DMS79 treated with DMSO at 0.1 percent for 48 hours (cell line): ENCODE measurements at places on chromosomes 6 and 20.
A peak's percentile ranks its signal among the peaks of the same experiment; 100 is the strongest.

GRCh38 chr6:117653949-117654348 lies 21.3 kb upstream of the NUS1 start:
- DNase-seq = no peak

- no peak for DNase-seq
Measured at GRCh38 chr6:1402868-1403267, 13.5 kb downstream of the FOXF2 start.

- DNase-seq = no peak
Measured at GRCh38 chr6:79455446-79455845, 81.8 kb downstream of the LCA5 start.

DNA sequence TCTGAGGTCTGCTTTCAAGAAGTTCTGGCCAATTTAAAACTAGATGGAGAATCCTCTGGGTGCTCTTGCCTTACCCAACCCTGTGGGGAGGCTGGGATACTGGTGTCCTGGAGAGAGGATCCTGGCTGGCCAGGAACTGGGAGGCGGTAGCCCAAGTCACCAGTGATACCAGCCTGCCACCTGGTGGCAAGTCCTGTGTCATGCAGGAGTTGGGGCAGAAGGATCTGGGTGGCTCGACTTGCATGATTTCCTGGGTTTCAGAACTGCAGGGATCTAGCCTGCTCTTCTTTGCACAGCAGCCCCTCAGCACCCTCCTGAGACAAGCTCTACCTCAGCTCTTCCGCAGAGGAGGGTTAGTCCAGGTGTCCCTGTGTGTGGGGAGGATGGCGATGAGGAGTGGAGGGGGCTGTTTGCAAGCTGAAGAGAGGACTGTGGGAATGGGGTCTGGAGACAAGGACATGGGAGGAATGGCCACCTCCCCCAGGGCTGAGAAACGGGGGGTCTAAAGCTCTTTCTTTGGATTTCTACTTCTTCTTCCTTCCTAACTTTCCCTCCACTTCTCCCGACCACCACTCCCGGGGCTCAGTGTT lies 4.2 kb downstream of the KCNK17 start:
- peak; percentile 74 for DNase-seq

DNA sequence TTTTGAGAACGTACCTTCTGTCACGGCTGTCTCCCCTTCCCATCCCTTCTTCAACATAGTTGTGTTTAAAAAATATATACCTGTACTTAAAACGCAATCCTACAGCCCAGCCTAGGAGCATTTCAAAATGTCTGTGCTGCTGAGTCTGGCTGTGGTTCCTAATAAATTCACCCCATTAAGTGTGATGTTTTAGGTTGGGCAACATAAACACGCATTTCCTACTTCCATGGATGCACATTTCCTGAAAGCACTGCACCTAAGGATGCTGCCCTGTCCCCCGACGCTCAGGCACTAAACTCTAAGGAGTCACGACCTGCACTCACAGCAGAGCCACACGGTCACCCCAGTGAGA lies 1.2 kb downstream of the REV3L start:
- DNase-seq = no peak

- DNase-seq = no peak
Measured at GRCh38 chr20:38197217-38197616, 32.1 kb upstream of the TGM2 start.

- DNase-seq = no peak
Measured at GRCh38 chr20:51092338-51092737, 69.4 kb upstream of the KCNG1 start.

GRCh38 chr20:38125157-38126056 lies 39.7 kb downstream of the TGM2 start:
- DNase-seq = peak; percentile 86

GRCh38 chr6:493840-494239 lies 102.3 kb downstream of the IRF4 start:
- no peak for DNase-seq

- no peak for DNase-seq
Measured at GRCh38 chr20:56628015-56628872, 862 bp upstream of the TFAP2C start.

DNA sequence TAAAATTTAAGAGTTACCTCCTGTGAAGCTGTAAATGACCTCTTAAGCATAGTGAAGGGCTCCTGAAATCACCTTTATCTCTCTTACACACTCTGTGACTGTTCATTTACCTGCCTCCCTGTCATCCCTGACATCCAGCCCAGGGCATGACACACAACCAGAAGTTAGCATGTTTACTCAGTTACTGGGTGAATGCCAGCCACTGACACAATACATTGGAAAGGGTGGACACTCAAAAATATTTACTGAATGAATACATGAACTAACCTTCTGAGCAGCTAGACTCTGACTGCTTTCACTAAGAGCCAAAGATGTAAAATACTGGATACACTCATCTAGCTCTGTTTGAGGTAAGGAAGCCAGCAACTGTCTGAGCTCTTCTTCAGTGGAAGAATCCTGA lies 25.3 kb downstream of the SERAC1 start:
- no peak for DNase-seq

DNA sequence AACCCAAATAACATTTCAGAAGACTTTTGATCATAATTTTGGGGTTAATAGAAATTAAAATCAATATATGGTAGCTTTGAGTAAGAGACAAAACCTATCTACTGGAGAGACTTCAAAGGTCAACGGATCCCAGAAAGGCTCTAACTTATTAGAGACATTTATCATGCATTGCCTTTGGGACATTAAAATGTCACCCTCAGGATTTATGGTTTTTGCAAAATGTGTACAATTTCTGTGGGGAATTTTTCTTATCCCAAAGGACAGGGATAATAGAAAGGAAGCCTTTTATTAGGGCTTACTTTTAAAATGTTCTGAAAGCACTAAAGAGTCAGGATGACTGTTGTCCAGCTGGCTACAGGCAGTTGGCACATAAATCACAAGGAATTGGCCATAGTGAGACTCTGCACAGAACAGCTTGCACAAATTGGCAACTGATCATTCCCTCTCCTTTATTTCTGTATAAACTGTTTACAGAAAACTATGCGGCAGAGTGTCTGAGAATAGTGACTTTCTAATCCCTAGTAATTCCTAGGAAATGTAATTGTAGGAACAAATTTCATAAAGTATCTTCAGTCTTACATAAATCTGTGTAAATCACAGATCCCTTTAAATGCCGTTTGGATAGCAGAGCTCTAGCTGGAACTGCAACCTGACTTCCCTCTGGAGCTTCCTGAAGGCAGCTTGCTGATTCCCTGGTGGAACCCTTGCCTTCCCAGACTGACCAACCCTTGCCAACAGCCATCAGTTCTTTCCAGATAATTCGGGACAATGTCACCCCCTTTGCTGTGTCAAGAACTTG lies 201.1 kb upstream of the PREP start:
- no peak for DNase-seq

GRCh38 chr20:38179846-38180245 lies 14.8 kb upstream of the TGM2 start:
- no peak for DNase-seq

DNA sequence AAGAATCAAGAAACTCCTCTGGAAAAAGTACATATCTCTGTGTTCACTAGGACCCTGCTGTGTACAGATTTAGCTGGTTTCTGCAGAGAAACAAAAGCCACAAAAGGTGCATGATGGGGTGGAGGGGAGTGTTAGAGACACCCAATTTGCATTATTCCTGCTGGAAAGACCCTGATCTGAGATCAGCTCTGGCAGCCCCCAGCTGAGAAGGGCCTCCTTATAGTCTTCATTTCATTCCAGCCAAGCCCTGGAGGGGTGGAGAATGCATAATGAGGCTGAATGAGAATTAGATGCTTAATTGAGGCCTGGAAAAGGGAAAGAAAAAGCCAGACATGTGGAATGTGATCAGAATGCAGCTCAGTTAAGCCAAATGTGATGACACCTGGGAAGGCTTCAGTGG lies 545.6 kb downstream of the KIF16B start:
- no peak for DNase-seq

DNA sequence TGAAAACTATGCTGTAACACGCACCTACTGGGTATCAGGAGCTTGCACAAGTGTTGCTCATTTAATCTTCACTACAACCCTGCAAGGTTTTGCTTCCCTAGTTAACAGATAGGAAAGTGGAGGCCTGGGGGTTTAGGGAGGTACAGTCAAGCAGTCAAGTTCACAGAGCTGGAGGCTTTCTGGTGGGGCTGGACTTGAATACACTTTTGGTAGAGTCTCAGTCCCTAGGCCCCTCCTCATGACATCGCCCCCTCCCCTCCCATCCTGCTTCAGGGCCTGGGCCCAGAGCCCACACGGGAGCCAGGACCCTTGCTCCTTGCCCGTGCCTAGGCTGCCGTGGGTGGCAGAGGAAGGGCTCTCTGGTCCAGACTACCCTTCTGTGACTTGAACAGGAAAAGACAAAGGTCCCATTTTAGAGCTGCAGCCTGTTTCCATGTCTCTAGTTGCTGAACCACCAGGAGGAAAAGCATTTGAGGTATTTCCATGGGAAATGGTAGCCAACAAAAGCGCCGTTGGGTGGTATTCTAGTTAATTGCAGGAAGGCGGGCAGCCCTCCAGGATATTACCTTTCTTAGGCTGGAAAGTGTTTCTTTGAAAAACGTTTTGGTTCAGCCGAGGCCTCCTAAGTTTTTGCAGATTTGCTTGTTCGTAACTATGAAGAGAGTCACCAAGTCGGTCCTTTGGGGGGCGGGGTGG lies 84.9 kb downstream of the CDC5L start:
- DNase-seq = no peak

GRCh38 chr6:117344444-117345291 lies 79.3 kb downstream of the VGLL2 start:
- no peak for DNase-seq

DNA sequence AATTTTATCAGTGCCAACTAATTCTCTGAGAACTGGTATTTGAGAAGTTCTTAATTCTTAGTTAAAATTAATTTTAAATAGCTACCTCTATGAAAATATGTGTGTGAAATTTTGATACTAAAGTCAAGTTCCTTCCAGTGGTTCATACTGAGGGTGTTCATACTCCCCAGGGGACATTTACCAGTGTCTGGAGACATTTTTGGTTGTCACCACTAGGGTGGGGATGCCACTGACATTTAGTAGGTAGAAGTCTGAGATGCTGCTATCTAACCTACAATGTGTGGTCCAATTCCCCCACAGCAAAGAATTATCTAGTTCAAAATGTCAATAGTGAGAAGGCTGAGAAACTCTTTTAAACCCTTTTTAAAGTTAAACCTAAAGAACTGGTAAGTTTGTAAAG lies 463.8 kb downstream of the ADGRB3 start:
- no peak for DNase-seq

- no peak for DNase-seq
Measured at GRCh38 chr6:104958178-104959025, 1.5 kb downstream of the LIN28B start.

DNA sequence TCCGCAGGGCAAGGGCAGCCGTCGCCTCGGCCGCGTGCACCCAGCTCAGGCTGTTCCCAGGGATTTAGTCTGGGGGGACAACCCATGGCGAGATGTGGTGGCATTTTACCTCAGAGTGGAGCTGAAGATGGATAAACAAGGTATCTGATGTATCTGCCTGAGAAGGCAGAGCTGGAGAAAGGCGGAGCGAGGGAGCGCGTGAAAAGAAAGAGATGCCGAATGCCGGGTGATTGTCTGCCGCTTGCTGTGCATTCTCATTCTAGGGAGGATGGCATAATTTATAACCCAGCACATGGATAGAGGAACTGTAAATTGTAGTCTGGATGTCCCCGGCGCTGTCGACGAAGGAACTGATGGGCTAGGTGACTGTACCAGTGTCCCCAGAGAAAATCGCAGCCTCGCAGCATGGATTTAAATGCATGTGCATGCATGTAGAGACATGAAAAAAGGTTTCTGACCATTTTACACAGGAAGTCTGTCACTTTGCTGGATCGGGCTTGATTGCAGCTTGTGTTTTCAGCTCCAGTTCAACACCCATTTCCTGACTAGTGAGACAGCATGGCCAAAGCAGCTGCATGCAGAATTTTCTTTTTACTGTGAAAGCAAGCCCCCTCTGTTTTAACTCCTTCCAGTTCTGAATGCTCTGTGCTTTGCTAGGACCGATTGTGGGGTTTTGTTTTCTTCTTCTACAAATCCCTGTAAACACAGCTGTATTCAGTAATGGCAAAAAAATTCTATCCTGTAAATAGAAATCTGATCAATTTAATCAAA lies 149.7 kb downstream of the PRL start:
- no peak for DNase-seq

DNA sequence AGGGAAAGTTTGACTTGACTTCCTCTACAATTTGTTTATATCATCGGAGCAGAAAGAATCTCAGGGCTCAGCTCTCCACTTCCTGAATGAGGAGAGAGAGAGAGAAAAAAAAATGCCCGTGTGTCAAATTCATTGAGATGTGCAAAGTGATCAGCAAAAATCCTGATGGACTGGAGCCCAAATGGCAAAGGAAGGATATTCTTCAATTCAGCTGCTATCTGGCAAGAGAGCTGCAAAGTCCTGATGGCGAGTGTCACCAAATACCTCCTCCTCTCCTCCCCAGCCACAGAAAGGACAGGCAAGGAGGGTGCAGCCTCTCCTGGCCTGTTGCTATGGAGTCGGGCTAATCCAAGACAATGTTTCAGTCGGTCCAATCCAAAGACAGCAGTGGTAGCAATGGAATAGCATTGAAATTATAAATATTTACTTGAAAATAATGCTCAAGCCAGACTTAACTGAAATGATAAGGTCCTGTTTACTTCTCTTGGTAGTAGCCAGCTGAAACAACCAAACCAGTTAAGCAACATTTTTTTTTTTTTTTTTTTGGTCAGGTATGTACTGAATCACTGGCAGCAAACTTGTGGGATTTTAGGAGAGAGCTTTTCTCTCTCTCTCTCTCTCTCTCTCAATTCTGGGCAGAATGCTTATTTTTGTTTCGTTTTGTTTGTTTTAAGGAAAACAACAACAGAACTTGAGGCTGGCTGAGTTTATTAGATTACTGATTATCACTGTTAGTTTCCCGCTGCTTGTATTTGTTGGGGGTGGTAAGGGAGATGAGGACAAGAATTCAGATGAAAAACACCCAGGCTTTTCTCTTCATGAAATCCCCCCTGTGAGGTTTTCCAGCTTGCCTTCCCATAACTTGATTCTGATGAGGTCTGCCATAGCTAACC lies 204.2 kb downstream of the BCAS1 start:
- peak; percentile 81 for DNase-seq

DNA sequence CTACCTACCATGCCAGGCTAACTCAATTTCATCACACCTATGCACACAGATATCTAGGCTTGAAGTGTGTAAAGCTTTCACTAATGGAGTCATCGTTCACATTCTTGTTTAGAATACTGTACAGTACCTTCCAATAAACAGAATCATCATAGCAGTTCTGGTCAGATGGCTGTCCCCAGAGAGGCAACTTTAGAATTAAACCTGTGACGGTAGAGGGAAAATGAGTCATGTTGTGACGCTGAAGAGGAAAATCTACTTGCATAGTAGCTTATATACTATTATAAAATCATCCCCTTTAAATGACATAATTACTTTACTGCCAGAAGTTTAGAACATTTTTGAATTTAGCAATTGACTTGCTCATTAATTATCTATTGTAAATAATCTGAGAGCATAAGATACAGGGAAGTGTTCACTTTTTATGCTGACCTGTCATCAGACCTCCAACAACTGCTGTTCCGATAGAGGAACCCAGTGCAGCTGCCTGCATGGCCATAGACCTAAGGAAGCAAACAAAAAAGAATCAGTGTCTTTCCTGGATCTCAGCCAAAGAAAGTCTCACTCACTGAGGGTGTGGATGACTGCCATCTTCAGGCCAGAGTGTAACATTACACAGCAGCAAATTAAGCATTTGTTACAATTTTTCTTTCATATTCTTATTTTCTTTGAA lies 29.8 kb downstream of the RHAG start:
- DNase-seq = peak; percentile 64
